ENCODE measurements at places on chromosomes 11 and 22.

DNA sequence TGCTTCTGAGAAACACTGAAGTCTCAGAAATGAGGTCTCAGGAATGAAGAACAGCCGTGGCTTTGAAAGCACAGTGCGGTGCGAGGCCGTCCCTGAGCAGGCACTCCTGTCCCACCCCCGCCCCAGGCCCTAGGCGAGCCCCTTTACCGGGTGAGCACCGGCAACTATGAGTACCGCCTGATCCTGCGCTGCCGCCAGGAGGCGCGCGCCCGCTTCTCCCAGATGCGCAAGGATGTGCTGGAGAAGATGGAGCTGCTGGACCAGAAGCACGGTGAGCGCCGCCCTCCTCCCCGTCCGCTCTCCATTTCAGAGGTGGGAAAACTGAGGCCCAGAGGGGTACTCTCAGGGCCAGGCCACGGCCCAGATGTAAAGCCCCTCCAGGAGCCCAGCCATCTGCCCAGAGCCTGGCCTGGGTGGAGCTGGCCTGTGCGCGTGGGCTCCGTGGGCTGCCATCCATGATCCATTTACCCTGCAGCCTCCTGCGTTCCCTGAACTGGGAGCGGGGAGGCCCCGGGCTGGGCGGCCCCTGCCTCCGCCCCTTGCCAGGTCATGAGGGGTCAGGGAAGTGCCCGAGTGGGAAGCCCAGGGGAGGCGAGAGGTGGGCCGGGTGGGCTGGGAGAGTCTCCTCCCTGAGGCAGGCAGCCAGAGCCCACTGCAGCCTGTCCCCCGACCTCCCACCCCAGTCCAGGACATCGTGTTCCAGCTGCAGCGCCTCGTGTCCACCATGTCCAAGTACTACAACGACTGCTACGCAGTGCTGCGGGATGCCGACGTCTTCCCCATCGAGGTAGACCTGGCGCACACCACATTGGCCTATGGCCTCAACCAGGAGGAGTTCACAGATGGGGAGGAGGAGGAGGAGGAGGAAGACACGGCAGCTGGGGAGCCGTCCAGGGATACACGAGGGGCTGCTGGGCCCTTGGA, 9.5 kb downstream of the SLC16A8 start:
- H3K4me3 ChIP-seq = no peak overlapping the region
- no peak overlapping the region for H3K27ac ChIP-seq
- peaks cover 5% of the 10 kb centered on the region for H3K4me1 ChIP-seq
- H3K36me3 ChIP-seq = peaks cover 28% of the 10 kb centered on the region
- no peaks in the 10 kb centered on the region for H3K27me3 ChIP-seq

DNA sequence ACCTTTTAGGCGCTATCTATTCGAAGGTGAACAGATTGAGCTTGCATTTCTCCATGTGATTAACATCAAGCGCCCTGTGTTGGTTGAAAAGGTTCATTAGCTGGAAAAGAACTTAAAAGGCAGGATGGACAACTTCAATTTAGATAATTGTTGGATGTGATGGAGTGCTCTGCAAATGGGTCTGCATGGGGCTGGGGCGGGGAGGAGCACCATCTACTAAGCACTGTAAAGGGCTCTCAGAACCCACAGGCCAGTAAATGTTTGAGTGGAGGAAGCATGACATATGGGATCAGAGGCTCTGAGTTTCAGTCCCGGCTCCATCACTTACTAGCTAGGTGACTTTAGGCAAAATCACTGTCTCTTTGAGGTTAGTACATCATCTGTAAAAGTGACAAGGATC, 28.2 kb downstream of the ARL14EP start:
- H3K4me1 ChIP-seq = no peaks in the 10 kb centered on the region
- DNase-seq = no peak
- H3K4me3 ChIP-seq = no peak overlapping the region

DNA sequence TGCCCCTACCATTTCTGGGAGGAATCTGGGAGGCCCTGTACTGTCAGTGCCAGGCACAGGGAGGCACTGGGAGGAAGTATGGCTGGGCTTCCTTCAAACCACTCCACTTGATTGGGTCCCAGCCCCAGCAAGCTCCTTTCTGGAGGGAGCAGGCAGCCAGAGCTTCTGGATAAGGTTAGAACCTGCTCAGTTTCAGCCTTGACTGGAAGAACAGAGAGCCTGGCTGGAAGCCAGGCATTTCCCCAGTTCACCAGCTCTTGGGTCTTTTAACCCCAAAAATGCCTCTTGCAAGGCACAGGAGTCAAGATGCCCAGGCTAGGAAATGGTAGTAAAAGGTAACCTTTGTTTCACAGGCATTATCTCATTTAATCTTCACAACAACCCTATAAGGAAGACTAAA, 9.0 kb upstream of the KCTD14 start:
- no peak overlapping the region for H3K27ac ChIP-seq
- no peaks in the 10 kb centered on the region for H3K36me3 ChIP-seq
- H3K4me3 ChIP-seq = no peak overlapping the region
- no peaks in the 10 kb centered on the region for H3K27me3 ChIP-seq

DNA sequence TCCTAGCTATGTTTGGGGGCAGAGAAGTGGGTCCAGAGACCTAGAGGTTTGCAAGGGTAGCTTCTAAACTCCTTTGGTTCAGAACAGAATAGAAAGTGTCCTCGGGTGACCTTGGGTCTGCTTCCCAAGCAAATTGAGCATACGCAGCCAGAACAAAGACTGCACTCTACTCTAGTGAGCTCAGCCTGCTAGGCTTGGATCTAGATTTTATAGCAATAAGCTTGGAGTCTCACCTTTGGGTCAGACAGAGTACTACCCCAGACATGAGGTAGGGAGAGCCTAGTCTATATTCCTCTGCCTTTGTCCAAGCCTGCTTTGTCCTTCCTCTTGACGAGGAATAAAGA, 52.6 kb upstream of the ELF5 start:
- no peaks in the 10 kb centered on the region for H3K4me1 ChIP-seq
- H3K27me3 ChIP-seq = peaks cover 6% of the 10 kb centered on the region
- no peak overlapping the region for H3K4me3 ChIP-seq
- no peaks in the 10 kb centered on the region for H3K36me3 ChIP-seq
- DNase-seq = no peak

DNA sequence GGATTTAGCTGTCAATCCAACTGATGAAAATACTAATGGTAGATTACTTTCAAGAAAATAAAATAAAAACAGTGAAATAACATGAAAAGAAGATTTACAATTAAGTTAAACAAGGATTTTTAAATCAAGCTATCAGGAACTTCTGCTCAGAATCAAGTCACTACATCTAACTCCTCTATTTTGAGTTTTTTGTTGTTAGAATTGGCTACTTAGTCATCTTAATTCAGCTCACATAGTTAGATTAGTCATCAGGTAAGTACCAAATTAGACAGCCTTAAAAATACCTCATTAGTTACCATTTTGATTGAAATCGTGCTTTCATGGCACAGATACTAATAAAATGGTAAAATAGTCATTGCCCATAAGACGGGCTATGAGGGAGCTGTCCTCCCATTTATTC, 35.8 kb downstream of the BTG4 start:
- no peak overlapping the region for H3K4me3 ChIP-seq
- no peaks in the 10 kb centered on the region for H3K4me1 ChIP-seq
- no peaks in the 10 kb centered on the region for H3K36me3 ChIP-seq
- peaks cover 7% of the 10 kb centered on the region for H3K27me3 ChIP-seq

GRCh38 chr11:20308601-20309000, 54.9 kb upstream of the HTATIP2 start:
- no peaks in the 10 kb centered on the region for H3K4me1 ChIP-seq
- H3K36me3 ChIP-seq = no peaks in the 10 kb centered on the region
- no peak for DNase-seq
- H3K27me3 ChIP-seq = no peaks in the 10 kb centered on the region
- no peak overlapping the region for H3K4me3 ChIP-seq

- no peaks in the 10 kb centered on the region for H3K36me3 ChIP-seq
- H3K4me3 ChIP-seq = no peak overlapping the region
- H3K27me3 ChIP-seq = no peaks in the 10 kb centered on the region
- H3K27ac ChIP-seq = no peak overlapping the region
- DNase-seq = no peak
Observed at GRCh38 chr11:14118072-14118471, 155.5 kb downstream of the SPON1 start.

- H3K4me1 ChIP-seq = peaks cover 11% of the 10 kb centered on the region
- H3K36me3 ChIP-seq = no peaks in the 10 kb centered on the region
- H3K27me3 ChIP-seq = no peaks in the 10 kb centered on the region
- H3K4me3 ChIP-seq = no peak overlapping the region
Observed at GRCh38 chr11:44992774-44993173, 42.1 kb upstream of the TP53I11 start.

GRCh38 chr11:7775689-7776088, 21.1 kb downstream of the OR5P2 start:
- DNase-seq = no peak
- H3K27me3 ChIP-seq = no peaks in the 10 kb centered on the region
- no peaks in the 10 kb centered on the region for H3K36me3 ChIP-seq
- no peaks in the 10 kb centered on the region for H3K4me1 ChIP-seq
- H3K4me3 ChIP-seq = no peak overlapping the region

GRCh38 chr11:16603245-16603644, 135.2 kb upstream of the C11orf58 start:
- H3K27me3 ChIP-seq = no peaks in the 10 kb centered on the region
- H3K27ac ChIP-seq = peak overlapping the region; percentile 100
- no peaks in the 10 kb centered on the region for H3K4me1 ChIP-seq
